ENCODE measurements at places on chromosomes 2 and 18.
A peak's percentile ranks its signal among the peaks of the same experiment; 100 is the strongest.

- no peak for DNase-seq
Measured at GRCh38 chr2:227607941-227608340, 6.7 kb downstream of the SCYGR3 start.

DNA sequence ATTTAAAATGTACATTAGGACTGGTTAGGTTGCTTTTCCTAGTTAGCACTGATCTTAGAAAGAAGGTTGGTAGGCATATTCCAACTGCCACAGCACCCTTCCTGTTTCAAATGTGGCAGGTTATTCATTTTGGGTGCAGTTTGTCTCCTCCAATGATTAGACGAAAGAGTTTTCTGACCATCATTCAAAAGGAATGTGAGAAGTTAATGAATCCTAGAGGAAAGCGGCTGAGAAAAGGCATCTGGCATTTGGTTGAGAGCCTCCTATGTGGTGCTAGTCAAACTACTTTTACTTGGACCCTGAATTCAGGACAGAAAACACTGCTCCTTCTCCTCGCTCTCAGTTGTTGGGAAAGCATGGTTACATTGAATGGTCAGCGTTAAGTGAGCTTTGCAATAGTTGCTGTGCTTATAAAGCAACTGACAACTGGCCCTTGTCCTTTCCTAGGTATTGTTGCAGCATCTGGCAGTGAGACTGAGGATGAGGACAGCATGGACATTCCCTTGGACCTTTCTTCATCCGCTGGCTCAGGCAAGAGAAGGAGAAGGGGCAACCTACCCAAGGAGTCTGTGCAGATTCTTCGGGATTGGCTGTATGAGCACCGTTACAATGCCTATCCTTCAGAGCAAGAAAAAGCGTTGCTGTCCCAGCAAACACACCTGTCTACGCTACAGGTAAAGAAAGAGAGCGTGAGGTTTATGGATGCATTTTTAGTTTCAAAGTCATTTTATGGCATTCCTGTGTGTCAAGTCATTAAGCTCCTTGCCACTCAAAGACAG lies 6.1 kb downstream of the TGIF1 start:
- no peak for DNase-seq

- no peak for DNase-seq
Measured at GRCh38 chr2:212314680-212315079, 223.9 kb downstream of the ERBB4 start.

DNA sequence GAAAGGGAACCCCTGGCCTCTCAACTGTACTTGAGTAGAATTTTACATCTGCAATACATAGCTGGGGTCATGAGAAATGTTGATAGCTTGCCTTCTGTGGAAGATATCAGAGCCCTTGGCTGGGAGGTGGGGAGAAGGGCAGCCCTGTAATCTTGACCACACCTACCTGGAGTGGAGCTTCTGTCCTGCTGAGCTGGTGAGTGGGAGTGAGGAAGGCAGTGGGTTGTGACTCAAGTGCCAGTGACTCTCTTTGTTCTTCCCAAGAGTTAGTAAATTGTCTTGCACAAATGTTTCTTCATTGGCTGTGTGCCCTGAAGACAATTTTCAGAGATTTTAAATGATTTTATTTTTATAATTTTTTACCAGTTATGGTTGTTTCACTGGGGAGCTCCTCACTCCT lies 277.3 kb downstream of the MBD5 start:
- DNase-seq: peak; percentile 25

DNA sequence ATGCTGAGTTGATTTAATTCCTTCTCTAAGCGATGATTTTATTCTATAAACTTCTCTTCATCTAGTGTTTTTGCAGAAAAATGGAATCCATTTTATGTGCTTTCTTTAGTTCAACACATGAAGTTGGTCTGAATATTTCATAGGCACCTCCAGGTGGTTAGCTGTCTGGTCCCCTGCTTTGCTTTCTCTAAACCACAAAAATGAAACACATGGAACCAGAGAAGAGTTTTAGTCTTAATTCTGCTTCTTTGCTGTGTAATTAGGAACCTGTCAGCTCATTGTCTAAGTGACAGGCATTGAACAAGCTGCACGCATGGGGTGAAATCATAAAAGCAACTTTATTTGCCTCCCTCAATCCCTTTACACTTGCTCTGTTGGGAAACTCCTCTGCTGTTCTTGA lies 150.4 kb downstream of the PIK3C3 start:
- DNase-seq: no peak

DNA sequence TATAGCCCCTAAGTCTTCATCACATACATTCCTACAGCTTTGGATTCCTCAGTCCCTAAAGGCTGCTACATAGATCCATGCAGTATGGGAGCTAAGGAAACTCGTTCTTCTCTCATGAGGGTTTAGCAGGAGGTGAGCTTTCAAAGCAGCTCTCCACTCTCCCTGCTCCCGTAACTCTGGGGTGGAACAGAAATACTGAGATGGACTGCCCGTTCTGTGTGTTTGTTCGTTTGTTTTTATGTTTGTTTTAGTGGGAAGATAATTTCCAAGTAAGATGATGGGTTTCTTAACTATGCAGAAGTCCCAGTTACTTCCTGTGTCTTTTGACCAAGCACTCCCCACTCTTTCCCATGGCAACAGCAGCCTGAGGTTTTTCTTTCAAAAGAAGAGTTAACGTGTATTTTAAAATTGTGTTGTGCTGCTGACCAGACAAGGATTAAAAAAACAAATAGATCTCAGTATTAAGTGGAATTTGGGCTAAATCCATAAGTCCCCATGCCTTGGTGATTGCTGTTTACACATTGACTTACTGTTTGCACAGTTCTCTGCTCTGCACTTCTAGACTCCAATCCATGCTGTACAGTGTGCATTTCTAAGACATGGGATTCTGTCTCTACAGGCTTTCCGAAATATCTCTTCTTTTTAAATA lies 156.4 kb upstream of the SH3BP4 start:
- DNase-seq: no peak

DNA sequence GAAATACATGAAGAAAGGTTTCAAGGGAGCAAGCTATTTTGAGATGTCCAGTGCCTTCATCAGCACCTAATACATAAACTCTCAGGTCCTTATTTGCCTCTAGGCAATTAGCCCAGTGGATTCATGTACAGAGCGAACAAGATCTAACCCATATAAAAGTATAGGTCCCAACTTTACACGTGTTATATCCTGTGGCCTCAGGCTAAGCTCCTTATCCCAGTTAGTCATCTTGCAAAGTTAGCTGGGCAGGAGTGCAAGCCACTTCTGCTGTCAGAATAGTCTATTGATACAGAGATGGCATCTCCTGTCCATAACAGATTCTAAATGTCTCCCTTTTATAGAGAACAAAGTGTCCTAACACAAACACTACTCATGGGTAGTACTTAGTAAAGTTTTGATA lies 203.9 kb upstream of the PIK3C3 start:
- DNase-seq: no peak

- no peak for DNase-seq
Measured at GRCh38 chr2:43100883-43101662, 125.3 kb downstream of the ZFP36L2 start.

Measured in inflammatory macrophage treated with lipopolysaccharide for 4 hours (primary cell).